ENCODE measurements at places on chromosomes 3 and 15.

DNA sequence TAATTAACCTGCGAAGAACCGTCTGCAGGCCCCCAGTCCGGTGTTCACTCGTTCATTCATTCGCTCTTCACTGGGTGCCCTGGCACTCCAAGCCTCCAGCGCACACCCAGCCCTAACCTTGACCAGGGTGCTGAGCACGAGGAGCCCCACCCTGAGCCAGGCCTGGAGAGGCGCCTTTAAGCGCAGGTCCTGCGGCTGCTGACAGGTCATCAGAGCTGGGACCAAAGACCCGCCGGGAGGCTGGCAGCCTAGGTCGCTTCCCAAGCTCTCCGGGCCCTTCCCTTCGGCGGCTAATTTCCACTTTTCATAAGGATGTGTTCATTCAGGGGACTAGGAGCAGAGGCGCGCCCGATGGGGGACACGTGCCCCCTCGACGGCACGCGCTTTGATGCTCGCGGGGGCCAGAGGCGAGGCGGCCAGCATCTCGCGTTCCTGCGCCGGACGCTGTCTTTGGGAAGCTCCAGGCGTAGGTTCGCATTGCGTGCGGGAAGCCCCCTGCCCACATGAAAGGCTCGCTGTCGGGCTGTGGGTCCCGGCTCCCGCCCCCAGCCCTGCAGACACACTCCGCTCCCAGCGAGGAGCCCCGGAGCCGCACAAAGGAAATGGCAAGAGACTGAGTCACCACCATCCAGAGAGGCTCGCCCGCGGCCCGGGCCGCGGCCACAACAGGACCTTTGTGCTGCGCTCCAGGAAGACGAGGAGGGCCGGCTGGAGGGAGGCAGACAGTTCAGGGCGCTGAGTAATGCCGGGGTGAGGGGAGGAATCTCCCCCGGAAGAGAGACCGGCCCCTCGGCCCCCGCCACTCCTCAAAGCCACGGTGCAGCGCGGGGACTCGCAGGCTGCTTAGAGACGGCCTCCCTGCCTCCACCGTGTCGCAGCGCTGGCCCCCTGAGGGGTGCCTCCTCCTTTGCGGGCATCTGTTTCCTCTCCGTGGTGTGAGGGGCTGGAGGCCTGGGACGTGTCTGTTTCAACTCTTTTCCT lies 266.4 kb upstream of the HES1 start:
- no peak for DNase-seq

GRCh38 chr3:186180151-186180550 lies 71.3 kb upstream of the ETV5 start:
- DNase-seq, result no peak

DNA sequence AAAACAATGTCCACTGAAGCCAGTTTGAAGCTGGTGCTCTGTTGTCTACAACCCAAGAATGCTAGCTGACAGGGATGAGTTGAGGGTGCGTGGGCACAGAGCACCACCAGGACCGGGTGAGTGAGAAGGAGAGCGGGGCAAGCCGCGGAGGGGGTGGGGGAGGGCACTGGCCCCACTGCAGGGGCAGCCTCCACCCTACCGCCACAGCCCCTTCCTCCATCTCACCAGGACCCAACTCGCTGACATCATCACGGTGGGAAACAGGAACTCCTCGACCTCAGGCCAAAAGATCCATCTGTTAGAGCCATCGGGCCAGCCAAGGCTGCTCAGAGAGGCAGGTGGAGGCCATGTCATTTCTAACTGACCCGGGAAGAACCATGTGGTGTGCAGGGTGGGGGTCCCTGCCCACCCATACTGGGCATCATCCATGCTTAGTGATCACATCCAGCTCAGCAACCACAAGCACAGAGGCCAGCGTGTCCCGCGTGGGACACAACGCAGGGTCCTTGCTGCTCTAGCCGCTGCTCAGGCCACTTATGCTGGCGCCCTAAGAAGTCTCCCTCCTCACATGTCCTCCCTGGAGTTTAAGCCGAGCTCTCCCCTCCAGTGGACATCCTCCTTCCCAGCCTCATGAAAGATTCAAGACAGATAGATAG lies 57.6 kb upstream of the GATA2 start:
- no peak for DNase-seq

DNA sequence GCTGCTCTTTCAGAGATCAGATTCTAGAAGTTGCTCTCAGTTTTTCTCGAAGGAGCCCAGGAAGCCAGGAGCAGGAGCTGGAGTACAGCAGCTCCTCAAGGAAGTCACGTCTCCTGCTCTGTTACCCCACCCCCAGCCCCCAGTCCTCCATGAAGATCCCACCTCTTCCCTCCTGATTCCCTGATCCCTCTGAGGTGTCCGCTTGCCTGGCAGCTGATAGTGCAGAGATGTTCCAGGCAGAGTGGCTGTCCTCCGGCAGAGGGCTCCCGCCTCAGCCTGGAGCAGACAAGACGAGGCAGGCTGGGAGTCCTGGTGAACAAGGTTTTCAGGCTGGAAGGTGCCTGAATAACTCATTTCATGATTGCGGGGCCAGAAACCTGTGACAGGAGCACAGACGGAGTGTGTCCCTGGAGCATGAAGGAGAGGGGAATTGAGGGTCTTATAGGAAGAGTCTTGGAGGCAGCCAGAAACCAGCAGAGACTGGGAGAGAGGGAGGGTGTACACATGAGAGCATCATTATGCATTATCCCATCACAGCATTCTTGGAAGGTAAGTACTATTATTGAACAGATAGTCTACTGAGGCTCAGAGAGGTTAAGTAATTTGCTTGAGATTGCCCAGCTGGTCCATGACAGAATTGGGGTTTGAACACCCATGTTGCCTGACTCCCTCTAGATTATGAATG lies 1.2 kb downstream of the HRH1 start:
- no peak for DNase-seq

DNA sequence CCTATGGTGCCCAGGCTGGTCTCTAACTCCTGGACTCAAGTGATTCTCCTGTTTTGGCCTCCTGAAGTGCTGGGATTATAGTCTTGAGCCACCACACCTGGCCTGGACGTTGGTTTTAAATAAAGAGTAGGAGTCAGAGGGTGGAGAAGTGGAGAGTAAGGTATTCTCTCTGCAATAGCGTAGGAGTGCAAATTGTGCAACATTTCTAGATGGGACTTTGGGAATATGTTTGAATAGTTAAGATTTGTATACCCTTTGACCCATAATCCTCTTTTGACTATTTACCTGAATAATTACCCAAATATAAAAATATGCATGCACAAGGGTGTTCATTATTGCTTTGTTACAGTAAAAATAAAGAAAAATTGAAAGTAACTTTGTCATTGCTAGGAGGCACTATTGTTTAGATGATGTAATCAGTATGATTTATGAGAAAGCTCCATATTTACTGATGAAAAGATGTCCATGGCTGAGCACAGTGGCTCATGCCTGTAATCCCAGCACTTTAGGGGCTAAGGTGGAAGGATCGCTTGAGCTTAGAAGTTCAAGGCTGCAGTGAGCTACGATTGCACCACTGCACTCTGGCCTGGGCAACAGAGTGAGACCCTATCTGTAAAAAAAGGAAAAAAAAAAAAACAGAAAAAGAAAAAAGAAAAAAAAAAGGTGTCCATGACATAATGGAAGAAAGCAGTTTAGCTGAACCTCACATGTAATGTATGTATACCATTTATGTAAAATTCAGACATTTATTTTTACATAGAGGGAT lies 15.1 kb upstream of the XYLB start:
- DNase-seq, result no peak

DNA sequence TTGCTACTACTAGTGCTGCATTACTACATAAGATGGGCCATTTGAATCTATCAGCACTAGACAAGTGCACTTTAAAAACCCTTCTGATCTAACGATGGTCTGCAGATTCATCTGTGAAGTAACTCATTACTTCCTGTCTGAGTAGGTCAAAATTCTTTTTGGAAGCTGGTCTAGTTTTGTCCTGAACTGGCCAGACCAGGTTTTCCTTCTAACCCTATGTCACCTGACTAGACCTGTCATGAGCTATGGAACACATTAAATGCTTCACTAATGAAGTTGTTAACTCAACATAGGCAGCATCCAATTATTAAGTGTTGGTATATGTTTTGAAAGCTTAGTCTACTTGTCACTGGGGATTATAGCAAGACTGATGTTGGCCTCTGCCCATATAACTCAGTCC lies 10.1 kb upstream of the RBM5 start:
- DNase-seq, result no peak

- no peak for DNase-seq
These were observed 166.0 kb upstream of the EIF1B start for GRCh38 chr3:40143283-40144090.

DNA sequence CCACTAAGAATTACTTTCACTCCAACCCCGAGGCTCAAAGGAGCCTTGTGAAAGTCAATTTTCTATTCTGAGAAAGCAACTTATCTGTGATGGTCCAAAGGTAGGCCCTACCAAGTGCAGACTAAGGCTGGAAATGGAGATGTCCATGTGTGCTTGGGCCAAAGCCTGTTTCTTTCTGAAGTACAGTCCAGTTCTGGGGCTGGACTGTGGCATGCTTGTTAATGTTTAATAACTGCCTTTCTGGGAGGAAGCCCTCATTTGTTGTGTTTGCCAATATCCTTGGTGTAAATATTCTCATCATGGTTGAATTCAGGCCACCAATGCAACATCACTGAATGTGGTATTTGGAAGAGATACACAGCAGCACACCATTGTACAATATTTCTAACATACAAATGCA lies 182.3 kb upstream of the BCL6 start:
- DNase-seq, result no peak

DNA sequence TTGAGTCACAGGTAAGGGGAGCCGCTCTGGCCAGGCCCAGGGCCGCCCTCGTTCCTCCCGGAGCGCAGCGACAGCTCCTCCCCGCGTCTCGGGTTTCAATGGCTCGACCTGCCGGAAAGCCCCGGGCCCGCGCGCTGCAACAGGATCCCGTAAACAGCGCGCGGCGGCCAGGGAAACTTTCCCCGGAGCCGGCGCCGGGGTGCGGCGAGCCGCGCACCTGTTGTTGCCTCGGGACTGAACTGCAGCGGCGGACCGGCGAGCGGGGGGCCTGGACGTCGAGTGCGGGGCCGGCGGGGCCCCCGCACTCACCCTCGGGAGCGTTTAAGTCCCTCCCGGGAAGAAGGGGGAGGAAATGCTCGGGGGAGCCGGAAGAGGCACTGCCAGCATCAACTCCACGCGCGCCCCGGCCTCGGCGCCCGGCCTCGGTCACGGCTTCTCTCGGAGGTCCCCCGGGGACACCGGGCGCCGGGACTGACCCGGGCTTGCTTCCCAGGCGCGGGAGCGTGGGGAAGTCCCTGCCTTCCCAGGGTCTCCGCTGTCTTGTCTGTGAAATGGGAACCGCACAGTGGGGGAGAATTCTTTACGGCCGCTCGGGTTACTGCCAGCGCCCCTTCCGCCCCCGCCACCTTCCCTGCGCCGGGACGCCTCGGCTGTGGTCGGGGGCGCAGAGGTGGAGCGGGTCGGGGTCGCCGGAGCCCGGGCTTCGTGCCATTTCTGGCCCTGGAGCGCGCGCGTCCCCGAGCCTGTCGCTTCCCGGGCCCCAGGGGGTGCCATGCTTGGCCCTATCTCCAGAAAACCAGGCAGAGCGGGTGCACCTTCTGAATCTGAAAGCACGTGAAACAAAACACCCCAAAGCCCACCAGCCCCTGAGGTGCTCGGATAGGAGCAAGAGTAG lies 7.5 kb upstream of the PGPEP1L start:
- DNase-seq, result no peak

DNA sequence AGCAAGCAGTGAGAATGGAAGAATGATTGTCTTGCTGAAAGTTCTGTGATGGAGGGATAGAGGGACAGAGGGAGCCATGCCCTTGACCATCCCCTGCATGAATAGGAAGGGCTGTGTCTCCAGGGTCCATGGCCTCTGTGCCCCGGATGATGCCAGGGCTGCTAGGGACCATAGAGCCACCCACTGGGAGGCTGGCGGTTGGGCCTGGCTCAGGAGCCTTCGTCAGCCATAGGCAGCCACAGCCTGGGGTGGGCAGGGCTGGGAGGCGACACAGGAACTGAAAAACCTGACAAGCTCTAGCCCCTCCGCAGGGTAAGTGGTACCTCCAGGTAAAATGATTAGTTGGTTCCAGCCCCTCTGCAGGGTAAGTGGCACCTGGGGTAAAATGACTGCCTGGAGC lies 19.1 kb upstream of the LAMP3 start:
- DNase-seq, result no peak

GRCh38 chr15:67130673-67131601 lies 65.5 kb downstream of the SMAD3 start:
- no peak for DNase-seq

DNA sequence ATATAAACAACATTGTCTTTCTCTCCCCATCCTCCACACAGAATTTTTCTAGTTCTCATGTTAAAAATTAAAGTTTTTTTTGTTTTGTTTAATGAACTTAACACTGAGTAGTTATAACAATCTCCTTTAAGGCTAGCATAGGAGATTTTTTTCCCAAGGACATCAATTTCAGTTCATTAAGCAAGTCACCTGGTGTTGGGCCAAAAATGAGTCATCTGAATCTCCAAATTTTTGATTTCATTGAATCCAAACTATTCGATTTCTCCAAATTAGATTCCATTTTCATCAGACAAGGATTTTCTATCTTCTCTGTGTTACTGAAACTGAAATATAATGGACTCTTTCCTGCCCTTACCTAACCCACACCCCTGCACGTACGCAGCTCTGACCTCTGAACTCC lies 631.4 kb upstream of the MDFIC2 start:
- DNase-seq, result no peak

- no peak for DNase-seq
These were observed 40.1 kb downstream of the FLNB start for GRCh38 chr3:58048301-58048700.

- DNase-seq, result no peak
These were observed 441.4 kb downstream of the CNTN3 start for GRCh38 chr3:74173090-74173489.

GRCh38 chr15:85886309-85886811 lies 91.6 kb upstream of the KLHL25 start:
- DNase-seq, result no peak

DNA sequence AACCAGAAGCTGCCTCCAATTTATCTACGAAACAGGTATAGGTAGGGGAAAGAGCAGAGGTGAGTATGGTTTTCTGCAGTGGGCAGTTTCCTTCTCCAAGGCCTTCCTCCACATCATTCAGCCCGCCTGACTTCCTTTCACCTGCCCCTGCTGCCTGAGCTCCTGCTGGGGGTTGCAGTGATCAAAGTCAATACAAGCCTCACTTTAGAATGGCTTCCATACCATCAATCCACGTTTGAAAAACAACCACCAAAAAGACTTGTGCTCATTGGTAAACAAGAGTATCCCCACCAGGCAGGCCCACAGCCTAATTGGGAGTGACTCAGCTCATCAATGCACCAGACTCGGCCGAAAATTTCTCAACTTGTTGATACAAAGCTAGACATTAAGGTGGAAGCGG lies 159.9 kb downstream of the MAGI1 start:
- no peak for DNase-seq

DNA sequence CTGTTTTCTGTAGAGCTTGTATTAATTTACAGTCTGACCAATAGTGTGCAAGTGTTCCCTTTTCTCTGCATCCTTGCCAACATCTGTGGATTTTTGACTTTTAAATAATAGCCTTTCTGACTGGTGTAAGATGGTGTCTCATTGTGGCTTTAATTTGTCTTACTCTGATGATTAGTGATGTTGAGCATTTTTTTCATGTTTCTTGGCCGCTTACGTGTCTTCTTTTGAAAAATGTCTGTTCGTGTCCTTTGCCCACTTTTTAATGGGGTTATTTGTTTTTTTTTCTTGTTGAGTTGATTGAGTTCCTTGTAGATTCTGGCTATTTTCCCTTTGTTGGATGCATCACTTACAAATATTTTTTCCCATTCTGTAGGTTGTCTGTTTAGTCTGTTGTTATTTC lies 7.6 kb upstream of the ACOX2 start:
- no peak for DNase-seq
